Activated CD4-positive, alpha-beta T cell treated with anti-CD3 and anti-CD28 coated beads for 36 hours (primary cell): ENCODE measurements at places on chromosomes 7 and 10. TPM values are rescaled to one million over a fixed set of nuclear protein-coding genes. Genes with fewer than 3 reads are reported as not detected.

CD36 gene
- not detected for total RNA-seq

SNCG gene
- total RNA-seq = not detected

CCNY gene
- 54.0 TPM for total RNA-seq

FAM25C gene
- not detected for total RNA-seq

- no peaks in the 10 kb centered on the region for H3K4me1 ChIP-seq
- peak; percentile 14 for DNase-seq
- no peaks in the 10 kb centered on the region for H3K36me3 ChIP-seq
- no peaks in the 10 kb centered on the region for H3K27me3 ChIP-seq
- no peak overlapping the region for H3K27ac ChIP-seq
These were observed 16.2 kb downstream of the LDB3 start for GRCh38 chr10:86684331-86685097.

DNA sequence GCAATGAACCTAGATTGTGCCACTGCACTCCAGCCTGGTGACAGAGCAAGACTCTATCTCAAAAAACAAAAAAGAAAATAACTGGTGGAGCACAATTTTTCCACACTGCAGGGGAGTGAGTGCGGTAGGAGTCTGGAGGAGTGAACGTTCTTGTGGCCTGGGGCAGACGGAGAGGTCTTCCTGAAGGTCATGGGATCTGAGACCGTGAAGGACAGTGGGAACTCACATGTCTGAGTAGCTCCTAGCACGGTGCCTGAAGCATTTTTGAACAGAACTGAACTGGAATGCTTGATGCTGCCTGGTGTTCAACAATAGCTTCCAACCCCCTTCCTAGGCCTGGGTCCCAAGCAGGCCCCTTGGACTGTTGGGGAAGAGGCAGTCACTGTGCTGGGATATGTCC is 84.3 kb upstream of the PODXL start:
- H3K4me3 ChIP-seq = no peak overlapping the region
- peak overlapping the region; percentile 0 for H3K27ac ChIP-seq
- H3K27me3 ChIP-seq = peaks cover 11% of the 10 kb centered on the region

DNA sequence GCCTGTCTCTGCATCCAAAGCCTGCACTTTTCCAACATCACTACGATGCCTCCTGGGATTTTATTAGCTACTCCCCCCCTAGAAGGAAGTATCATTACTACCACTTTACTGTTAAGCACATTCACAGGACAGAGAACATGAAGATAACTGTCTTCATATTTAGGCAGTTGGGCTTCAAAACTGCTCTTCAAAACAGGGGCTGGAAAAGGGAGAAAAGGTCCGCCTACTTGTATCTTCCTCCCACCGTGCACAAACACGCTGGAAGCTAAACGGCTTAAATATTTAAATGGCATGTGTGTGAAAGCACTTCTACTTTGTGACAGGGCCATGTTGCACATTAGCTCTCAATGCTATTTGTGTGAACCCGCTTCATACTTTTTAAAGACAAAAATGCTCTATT is 999 bp downstream of the ITIH5 start:
- DNase-seq = no peak
- no peak overlapping the region for H3K27ac ChIP-seq
- peak overlapping the region; percentile 55 for H3K4me3 ChIP-seq
- H3K36me3 ChIP-seq = no peaks in the 10 kb centered on the region
- H3K4me1 ChIP-seq = peaks cover 10% of the 10 kb centered on the region

DNA sequence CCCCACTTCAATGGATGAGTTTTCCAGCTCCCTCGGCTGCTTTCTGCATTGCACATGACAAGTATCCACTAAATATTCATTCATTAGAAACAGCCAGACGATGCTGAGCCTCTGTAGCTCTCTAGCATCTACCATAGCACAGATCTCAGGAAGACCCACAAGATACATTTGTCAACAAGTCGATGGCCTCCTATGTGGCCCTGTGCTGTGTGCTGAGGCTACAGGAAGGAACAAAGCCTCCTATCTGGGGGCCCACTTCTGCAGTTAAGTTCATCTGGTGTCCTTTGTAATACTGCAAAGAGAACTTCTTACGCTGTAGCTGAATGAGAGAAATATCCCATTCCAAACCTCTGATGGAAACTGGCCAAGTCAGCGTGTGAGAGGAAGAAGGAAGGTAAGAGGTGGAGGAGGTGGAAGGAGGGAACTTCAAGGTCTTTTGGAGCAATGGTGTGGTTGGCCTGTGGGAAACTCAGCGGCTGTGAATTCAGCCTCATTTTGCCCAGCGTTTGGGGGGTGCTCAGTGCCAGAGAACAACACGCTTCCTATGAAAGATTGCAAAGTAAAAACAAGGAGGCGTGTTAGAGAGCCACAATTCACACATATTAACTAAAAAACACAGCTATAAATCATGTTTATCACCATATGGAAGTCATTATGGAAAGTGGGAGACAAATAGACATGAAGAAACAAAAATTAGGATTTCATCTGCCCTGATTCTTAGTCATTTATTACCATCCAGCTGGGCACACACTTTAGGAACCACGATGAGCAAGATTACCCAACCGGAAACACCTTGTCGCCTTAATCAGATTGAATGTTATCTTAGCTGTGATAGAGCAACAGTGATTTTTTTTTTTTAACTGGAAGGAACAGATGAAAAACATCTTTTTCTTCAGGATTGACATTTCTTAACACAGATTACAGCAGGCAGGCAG is 62.2 kb upstream of the USP6NL start:
- H3K4me3 ChIP-seq = no peak overlapping the region
- H3K4me1 ChIP-seq = peaks cover 17% of the 10 kb centered on the region
- H3K36me3 ChIP-seq = no peaks in the 10 kb centered on the region
- no peak overlapping the region for H3K27ac ChIP-seq
- peak; percentile 31 for DNase-seq

DNA sequence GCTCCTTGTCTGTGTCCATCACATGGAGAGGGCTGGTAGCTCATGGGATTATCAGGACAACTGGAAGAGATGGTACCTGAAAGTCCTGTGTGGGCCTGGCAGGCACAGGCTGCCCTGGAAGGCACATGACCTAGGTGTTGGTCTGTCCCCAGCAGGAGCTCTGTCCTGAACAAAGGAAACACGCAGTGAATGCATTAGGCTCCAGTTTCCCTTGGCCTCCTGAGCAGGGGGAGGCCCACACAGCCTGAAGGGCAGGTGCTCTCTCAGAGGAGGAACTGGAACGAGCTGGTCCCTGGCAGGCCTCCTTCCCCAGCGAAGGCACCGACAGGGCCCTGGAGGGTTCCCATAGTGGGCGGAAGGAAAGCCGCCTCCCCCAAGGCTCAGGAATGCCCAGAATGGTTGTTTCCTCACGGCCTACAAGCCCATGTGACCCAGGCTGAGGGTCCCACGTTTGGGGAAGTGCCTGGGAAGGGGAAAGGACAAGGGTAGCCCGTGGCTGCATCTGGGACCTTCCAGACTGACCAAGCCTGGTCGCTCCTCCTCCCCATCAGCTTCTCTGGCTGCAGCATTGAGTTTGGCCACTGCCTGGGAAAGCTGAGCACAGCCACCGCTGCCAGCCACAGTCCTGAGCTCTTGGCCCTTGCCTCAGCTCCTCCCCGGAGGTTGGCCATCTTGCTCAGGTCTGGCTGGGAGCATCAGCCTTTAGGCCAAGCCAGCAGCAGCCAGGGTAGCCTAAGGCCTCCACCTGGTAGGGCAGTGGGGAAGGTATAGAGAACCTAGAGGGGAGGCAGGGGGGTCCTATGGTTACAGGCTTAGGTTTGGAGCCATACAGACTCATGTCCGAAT is 21.8 kb downstream of the CXCL12 start:
- peaks cover 3% of the 10 kb centered on the region for H3K27me3 ChIP-seq
- no peak overlapping the region for H3K27ac ChIP-seq
- H3K36me3 ChIP-seq = no peaks in the 10 kb centered on the region
- no peak for DNase-seq
- H3K4me3 ChIP-seq = no peak overlapping the region
- no peaks in the 10 kb centered on the region for H3K4me1 ChIP-seq

DNA sequence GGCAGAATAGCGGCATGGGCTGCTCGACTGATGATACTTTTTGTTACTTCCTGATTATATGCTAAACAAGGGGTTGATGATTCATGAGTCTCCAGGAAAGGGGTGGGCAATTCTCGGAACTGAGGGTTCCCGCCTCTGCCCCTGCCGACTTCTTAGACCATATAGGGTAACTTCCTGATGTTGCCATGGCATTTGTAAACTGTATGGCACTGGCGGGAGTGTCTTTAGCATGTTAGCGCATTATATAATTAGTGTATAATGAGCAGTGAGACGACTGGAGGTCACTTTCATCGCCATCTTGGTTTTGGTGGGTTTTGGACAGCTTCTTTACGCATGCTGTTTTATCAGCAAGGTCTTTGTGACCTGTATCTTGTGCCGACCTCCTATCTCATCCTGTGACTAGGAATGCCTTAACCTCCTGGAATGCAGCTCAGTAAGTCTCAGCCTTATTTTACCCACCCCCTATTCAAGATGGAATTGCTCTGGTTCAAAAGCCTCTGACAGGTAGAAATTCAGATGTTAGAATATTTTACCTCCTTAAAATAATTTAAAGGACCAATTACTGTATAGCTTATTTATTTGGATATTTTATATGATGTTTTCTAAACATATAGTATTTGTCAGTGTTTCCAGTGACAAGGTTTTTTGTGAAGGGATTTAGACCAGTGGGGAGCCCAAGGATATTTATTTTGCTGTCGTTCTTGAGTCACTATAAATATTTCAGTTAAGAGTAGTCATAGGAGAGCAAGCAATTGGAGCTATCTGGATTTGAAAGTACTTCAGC is 90.1 kb upstream of the PIK3CG start:
- DNase-seq = peak; percentile 65
- peak overlapping the region; percentile 49 for H3K27ac ChIP-seq
- H3K27me3 ChIP-seq = no peaks in the 10 kb centered on the region
- no peak overlapping the region for H3K4me3 ChIP-seq
- peaks cover 4% of the 10 kb centered on the region for H3K36me3 ChIP-seq

DNA sequence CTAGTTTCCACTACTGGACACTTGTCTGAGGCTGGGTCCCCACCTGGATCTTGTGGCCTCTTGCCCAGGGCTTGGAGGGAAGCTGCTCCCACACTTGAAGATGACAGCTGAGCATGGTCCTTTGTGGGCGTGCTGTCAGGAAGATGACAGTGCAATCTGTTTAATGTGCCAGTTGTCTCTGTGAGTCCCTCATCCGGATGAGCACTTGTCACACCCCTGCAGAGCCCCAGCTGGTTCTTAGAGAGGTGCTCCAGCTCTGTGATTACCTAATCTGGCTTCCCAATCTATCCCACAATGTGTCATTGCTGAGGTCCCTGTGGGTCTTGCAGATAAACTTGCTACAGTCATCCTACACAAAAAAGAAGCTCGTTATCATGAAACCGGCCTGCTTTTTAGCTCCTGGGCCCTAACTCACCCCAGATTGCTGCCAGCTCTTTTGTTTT is 34.8 kb upstream of the CCSER2 start:
- H3K27me3 ChIP-seq = peaks cover 5% of the 10 kb centered on the region
- H3K4me3 ChIP-seq = no peak overlapping the region
- no peaks in the 10 kb centered on the region for H3K36me3 ChIP-seq
- peaks cover 21% of the 10 kb centered on the region for H3K4me1 ChIP-seq
- peak; percentile 70 for DNase-seq
- H3K27ac ChIP-seq = no peak overlapping the region

GRCh38 chr10:28761084-28761846 is 83.9 kb downstream of the BAMBI start:
- DNase-seq = no peak
- no peak overlapping the region for H3K27ac ChIP-seq
- no peak overlapping the region for H3K4me3 ChIP-seq
- no peaks in the 10 kb centered on the region for H3K36me3 ChIP-seq
- no peaks in the 10 kb centered on the region for H3K4me1 ChIP-seq
- H3K27me3 ChIP-seq = peaks cover 14% of the 10 kb centered on the region

DNA sequence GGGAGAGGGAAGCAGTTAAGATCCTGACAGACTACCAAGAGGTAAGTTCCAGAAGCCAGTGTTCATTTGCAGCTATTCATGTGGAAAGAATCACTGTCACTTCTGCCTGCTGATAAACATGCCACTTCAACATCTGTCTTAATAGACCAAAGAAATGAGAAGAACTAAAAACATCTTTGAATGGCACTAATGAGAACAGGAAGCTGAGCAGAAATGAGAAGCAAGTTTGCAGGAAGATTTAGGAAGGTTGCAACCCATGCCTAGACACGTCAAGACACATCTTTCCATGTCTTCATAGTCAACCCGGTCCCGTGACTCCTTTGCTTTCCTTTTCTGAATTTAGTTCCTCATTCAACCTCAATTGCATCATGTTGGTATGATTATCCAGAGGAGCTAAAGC is 180.0 kb downstream of the PDE1C start:
- no peaks in the 10 kb centered on the region for H3K36me3 ChIP-seq
- H3K27me3 ChIP-seq = no peaks in the 10 kb centered on the region
- no peaks in the 10 kb centered on the region for H3K4me1 ChIP-seq
- no peak for DNase-seq

- DNase-seq = no peak
- no peak overlapping the region for H3K4me3 ChIP-seq
- H3K27me3 ChIP-seq = no peaks in the 10 kb centered on the region
- no peak overlapping the region for H3K27ac ChIP-seq
These were observed 98.2 kb upstream of the ZNF32 start for GRCh38 chr10:43746906-43747305.

DNA sequence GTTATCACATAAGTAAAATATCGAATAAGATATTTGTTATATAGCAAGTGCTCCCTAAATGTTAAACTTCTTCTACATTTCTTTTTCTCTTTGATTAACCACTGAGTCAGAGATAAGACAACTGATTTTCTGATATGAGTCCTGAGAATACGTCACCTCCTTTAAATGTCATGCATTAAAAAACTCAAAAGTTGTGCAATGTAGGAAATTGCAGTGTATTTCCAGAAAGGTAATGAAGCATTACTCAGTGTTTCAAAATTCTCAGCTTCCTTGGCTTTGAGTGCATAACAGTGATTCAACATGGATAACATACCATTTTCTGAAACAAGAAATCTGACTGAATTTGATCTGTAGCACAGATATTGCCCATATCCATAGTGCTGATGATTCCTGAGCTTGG is 155.8 kb downstream of the BMPER start:
- no peaks in the 10 kb centered on the region for H3K36me3 ChIP-seq
- H3K27ac ChIP-seq = no peak overlapping the region
- H3K27me3 ChIP-seq = peaks cover 2% of the 10 kb centered on the region
- no peak for DNase-seq
- H3K4me1 ChIP-seq = no peaks in the 10 kb centered on the region

DNA sequence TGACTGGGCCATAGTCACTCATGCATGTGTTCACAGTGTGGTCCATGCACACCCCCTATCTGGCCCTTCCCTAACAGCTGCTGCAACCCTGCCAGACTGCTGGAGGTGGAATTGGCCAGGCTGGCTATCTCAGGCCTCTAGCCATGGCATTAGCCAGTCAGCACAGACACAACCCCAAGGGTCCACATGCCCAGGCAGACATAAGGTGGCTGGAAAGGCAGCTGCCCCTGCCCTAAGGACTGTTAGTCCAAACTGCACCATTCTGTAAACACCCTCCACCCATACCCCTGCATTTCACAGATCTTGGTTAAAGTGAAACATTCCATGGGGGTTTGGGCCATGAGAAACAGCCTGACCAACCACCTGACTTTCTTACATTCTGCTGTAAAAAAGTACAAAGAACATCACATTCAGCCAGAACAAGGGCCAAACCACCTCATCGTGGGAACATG is 137.4 kb upstream of the KCNMA1 start:
- H3K4me1 ChIP-seq = no peaks in the 10 kb centered on the region
- H3K36me3 ChIP-seq = peaks cover 3% of the 10 kb centered on the region
- H3K27ac ChIP-seq = no peak overlapping the region
- H3K4me3 ChIP-seq = no peak overlapping the region
